ENCODE measurements at places on chromosomes 12 and 14. TPM values are rescaled to one million over a fixed set of nuclear protein-coding genes. Genes with fewer than 3 reads are reported as not detected.

- DNase-seq: peak; percentile 62
These were observed 27.9 kb downstream of the IRF2BPL start for GRCh38 chr14:77000340-77001270.

GRCh38 chr14:23910101-23910875 lies 43.3 kb upstream of the DHRS4 start:
- DNase-seq: peak; percentile 73

DNA sequence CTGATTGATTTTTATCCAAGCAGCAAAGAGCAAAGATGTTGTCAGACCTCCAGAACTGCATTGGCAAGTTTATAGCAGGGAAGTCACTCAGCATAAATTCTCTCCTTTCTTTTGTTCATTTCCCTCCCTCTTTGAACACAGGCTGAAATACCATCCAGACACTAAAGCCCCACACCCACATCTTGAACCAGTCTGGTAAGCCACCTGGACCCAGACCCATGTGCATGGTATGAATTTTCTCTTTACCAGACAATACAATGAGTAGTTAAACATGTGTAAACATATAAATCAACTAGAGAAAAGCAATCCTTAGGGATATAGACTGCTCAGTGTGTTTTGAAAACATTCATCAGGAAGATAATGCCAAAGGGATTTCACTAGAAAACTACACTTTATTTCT lies 488.3 kb upstream of the FLRT2 start:
- DNase-seq: no peak

DNA sequence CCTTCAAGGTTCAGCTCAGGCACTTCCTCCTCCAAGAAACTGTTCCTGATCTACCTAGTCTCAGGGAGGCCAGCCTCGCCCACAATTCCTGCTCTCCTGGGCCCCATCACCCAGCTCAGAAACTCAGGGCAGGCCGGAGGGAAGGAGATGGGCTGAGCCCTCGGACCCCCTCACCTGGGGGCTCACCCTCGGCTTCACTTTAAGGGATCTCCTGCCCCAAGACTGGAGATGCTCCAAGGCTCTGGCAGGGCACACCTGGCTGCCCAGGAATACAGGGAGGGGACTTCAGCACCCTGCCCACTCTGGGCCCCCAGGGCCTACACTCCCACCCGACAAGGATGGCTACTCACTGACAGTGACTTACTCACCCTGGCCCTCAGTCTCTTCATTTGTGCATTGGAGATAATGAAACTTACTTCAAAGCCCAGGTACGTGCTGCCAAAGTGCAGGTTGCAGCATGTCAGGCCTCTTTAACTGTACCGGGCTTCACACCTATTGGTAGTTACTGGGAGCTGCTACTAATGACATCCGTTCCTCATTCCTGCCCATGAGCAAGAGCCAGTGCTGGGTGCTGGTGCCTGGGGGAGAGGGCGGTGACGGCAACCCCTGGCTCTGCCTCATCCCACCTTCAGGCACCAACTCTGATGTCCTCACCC lies 21.0 kb upstream of the PPP1R13B start:
- DNase-seq: no peak

- DNase-seq: no peak
These were observed 271.6 kb upstream of the CLEC14A start for GRCh38 chr14:38527502-38527878.

DNA sequence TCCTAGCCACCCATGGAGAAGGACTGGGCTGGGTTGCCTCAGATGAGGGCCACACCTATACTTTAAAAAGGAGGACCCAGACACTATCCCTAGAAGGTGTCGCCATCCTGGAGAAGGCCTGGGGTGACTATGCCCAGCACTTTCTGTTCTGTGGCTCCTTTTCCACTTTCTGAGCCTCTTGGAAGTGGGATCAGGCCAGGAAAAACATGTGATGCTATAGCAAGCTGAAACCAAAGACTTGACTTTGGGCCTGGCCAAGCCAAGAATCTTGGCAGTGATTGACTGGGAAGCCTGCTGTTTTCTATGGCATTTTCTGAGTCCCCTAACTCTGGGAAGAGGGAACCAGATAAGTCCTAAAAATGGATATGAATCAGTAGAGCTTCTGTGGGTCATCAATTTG lies 332.3 kb downstream of the ZFP36L1 start:
- DNase-seq: no peak

GRCh38 chr14:51789596-51789995 lies 70.8 kb upstream of the GNG2 start:
- DNase-seq: no peak

- DNase-seq: no peak
These were observed 103.8 kb upstream of the MED13L start for GRCh38 chr12:116381240-116381743.

- no peak for DNase-seq
These were observed 113.6 kb upstream of the BTG1 start for GRCh38 chr12:92259291-92259690.

The ASB2 gene
- total RNA-seq: not detected

The TCL1A gene
- not detected for total RNA-seq

The KRT6C gene
- not detected for total RNA-seq

The REM2 gene
- 0.11 TPM for total RNA-seq

The MRPL51 gene
- total RNA-seq: 253 TPM

The EIF2B1 gene
- 49.8 TPM for total RNA-seq

All from HFFc6 (cell line).